ENCODE measurements at places on chromosomes 7 and 10.

DNA sequence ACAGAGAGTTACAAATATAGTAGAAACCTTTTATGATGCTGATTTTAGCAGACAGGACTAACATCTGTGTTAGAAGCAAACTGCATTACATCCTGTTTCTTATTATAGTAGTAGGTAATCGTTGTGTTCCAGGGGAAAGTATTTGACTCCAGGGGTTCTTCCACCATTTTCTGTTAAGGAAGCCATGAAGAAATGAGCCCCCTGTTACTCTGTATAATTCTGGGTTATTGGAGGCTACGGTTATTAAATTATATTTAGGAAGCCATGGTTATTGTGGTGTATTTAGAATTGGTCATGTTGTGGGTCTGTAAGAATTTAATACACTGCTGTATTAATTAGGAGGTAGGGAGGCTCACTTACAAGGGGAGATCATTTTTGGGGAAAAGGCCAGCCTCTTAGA lies 175.8 kb upstream of the AGK start:
- no peak for DNase-seq

GRCh38 chr7:32453341-32454011 lies 36.7 kb downstream of the LSM5 start:
- no peak for DNase-seq

DNA sequence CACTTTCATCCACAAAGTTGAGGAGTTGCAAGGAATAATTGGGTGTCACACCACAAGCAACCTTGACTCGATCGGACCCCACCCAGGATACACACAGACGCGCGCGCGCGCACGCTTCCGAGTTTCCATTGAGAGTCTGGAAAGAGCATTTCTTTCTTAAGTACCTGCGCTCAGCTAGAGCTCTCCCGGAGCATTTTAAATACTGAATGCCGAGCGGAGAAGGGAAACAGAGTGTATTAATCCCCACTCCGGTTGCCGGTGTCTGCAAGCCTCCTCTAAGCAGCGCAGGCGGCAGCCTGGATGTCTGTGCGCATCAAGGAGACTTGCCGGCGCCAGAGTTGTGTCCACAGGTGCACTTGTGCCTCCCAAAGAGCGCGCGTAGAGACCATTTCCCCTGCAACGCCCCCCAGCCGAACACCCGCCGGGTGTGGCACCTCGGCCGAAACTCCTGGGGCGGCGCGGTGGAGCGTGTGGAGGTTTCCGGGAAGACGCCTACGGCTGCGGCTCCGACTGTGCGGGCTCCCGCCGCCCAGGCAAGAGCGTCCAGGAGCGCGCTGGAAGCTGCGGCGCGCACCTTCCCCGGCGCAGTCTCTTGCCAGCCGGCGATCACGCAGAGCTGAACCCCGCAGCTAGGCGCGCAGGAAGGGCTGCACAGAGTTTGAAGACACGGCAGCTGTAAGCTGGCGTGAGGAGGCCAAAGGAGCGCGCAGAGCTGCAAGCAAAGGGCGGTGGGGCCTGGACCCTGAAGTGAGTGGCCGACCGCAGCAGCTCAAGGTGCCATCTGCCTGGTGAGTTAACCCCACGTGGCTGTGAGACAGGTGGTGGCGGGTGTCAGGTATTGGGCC lies 1.1 kb upstream of the FEZF1 start:
- DNase-seq: no peak

DNA sequence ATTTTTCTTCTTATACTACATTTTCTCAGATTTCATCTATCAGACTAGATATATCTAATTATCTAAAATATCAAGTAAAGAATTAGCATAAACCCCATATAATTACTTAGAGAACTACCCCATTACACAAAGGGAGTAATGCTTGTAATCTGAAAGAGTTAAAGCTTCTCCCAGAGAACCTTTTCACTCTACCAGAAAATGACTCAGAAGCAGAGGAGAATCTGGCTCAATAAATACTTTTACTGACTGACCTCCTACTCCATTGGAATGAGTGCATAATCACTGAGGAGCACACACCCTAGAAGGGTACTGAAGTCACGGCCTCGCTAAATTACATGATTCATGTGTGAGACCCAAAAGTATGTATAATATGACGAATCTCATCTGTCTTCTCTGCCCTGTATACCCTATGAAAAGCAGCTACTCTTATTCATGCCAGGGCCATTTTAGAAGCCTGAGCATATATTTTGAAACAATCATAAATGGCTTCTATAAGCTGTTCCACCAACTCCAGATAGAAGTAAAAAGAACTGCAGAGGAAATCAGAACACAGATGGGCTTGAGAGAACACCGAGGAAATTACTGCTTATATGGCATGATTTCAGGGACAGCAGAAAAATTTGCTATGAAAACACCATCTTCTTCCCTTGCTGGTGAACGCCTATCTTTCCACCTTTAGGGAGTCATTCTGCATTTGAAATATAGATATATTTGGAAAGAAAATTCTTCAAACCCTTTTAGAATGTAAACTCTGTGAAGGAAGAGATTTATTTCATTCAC lies 32.7 kb downstream of the DNMBP start:
- peak; percentile 14 for DNase-seq

GRCh38 chr10:112471878-112472487 lies 25.0 kb downstream of the VTI1A start:
- peak; percentile 70 for DNase-seq

DNA sequence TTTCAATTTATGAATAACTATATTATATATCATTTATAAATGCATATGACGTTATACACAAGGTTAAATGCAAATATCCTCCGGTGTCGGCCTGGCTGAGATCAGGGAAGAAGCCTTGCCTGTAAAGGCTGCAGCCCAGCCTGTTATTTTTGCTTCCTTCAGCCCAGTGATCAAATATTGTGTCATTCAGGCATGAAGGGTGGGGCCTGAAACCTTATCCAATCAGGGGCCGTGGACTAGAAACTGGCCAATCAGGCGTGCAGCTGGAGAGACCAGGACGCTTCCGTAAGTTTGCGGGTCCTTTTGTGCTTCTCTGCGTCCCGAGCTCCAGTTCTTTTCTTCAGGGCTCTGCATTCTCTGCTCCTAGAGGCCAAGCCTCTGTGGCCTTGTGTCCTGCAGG lies at the start of gene ZNF722:
ZNF722 (plus strand) TSS at position 301 of the 400 bp plus-strand sequence. CDS start 113 bp downstream, outside the sequence.
- no peak for DNase-seq

DNA sequence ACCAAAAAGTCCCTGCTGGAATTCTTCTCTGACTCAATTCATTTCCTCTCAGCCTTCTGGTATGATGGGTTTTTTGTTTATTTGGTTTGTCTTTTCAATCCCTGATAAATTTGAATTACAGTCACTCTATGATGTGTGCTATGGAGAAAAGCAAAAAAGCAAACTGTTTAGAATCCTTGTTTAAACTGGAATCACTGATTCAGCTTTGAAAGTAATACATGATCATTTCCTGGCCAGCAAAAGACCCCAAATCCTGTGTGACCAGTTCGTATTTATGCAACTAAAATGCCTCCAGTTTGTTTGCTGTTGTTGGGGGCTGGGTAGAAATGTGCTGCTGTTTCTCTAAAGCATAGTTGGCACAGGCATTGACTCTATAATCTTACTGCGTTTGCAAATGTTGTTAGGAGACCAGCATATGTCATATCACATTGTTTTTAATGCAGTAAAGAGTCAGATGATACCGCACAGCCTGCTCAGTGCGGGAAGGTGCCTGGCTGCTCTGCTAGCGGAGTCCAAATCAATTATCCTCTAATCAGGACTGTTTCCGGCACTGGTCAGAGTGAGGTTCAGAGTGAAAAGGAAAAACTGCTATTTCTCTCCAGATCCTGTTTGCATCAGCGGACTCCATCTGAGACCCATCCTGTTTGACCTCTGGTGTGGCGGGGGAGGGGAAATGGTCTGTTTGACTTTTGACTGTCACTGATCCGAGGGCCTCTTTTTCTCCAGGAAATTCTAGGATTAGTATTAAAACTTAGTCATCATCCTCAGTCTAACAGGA lies 40.6 kb upstream of the ADD3 start:
- no peak for DNase-seq

DNA sequence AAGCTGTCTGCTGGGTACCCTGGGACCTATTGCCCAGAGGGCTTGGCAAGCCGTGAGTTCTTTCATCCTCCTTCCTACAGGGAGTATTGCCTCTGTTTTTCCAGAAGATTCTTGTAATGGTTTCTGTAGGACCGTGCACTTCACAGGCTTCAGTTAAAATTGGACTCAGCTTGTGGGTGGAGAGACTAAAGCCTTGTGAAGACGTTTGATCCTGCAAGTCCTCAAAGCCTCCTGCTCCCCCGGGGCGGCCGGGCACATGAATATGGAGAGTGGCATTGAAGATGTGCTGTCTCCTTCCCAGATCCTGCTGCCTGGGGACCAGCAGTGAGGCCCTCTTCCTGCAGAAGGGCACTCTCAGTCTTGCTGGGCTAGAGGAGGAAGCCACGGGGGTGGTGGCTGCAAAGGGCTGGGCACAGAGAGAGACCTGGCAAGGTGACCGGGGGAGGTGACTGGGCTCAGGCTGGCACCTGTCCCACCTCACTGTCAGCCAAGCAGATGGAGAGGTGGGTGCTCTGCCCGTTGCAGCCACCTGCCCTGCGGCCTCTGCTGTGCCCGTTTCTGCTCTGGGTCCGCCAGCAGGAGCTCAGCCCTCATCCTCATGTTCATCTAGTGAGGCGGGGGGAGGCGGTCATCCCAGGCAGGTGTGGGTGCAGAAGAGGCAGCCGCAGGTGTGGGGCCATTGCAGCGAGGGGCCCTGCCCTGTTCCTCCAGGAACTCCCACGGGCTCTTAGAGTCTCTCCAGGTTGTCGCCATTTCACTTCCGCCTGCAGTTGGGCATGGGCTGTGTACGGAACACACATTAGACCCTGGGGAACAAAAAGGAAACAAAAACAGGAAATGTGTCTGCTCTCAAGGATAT lies 55.7 kb downstream of the TMEM209 start:
- DNase-seq: no peak

DNA sequence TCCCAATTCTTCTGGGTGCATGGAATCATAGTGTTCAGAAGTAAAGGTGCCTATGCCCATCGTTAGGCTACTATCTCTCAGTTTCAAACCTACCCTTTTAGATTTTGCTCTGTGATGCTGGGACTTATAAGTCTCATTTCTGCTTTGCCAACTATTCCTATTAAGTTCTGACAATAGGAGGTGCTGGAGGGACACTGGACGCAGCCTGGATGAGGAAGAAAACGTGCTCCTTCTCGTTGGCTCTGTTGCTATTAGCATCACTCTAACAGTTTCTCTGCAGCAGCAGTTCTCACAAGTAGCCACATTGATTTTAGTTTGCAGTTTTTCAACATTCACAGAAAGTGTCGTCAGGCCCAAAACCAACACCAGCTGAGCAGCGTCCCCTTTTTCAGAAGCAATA lies 72.4 kb downstream of the ABCC2 start:
- peak; percentile 60 for DNase-seq

DNA sequence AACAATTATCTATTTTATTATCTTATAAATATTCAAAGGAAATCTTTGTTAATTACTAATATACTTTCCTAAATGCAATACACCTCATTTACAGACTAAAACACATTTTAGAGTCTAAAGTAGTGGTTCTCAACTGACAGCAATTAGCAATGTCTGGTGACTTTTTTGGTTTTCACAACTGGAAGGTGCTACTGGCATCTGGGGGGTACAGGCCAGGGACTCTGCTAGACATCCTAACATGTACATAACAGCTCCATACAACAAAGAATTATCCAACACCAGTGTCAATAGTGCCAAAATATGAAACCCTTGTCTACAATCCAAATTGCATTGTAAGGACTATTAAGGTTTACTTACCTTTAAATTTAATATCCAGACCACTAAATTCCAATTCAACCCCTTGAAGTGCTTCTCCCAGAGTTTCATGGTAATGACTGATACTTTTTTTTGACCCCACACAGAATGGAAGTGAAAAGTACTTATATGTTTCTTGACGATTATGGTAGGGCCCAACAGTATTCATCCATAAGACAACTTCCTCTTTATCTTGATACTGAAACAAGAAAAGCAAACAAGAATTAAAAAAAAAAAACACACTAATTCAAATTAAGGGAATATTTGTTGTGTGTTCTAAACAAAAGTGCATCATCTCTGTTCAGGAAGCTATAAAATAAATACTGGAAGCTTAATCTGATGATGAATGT lies 10.4 kb downstream of the TM9SF3 start:
- no peak for DNase-seq

DNA sequence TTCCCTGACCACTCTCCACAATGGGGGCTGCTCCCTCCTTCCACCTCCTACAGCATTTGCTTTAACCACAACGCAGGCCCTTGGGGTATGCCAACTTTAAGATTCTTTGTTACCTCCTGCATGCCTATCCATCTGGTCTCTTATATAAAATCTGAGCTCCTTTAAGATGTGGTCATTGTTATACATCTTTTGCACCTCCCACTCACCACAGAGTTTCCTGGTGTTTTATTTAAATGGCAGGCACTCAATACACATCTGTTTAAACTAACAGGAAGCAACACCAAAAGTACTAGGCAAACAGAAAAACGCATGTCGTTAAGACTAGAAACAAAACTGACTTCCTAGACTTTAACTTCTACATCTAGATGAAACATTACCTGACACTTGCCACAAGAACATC lies 36.3 kb downstream of the SLC25A13 start:
- no peak for DNase-seq

DNA sequence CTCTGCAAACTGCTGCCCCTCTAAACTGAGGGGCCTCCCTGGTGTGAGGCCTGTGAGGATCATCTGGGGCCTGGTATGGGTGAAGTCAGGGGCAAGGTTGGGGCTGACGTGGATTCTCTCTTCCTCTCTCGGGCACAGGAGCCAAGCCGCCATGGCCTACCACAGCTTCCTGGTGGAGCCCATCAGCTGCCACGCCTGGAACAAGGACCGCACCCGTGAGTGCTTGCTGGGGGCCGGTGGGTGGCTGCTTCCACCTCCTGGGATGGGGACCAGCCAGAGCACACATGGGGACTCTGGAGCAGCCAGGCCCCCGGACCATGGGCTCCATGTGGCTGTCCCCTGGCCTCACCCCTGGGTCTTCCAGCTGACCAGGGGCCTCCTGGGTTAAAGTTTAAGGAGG lies 11.0 kb downstream of the ARPC1B start:
- DNase-seq: no peak

- no peak for DNase-seq
These were observed 324.1 kb upstream of the NPSR1 start for GRCh38 chr7:34333925-34334324.

DNA sequence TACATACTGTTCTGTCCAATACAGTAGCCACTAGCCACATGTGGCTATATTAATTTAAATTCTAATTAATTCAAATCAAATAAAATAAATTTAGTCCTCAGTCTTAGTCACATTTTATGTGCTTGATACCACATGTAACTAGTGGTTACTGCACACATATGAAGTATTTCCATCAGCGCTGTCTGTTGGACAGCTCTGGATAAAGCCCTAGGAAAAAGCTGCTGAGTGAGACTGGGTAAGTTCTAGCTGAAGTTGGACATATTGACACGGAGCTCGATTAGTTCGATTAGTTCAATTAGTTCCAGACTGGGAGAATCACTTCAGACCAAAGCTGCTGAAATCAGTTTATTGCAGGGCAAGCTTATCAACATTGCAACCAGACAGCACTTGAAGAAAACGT lies 15.1 kb upstream of the LIPM start:
- DNase-seq: no peak

- no peak for DNase-seq
These were observed 797.3 kb downstream of the XPNPEP1 start for GRCh38 chr10:109126016-109126415.

- no peak for DNase-seq
These were observed 288.8 kb downstream of the CAMK1D start for GRCh38 chr10:12638103-12638502.
